ENCODE measurements at places on chromosomes 4 and X. TPM values are rescaled to one million over a fixed set of nuclear protein-coding genes. Genes with fewer than 3 reads are reported as not detected.

- no peak for DNase-seq
- no peak overlapping the region for H3K4me3 ChIP-seq
- H3K36me3 ChIP-seq = no peaks in the 10 kb centered on the region
- no peaks in the 10 kb centered on the region for H3K4me1 ChIP-seq
Observed at GRCh38 chr4:99436976-99437722, 2.0 kb upstream of the ADH7 start.

The NXF2B gene
- not detected for total RNA-seq

GRCh38 chr4:98203332-98204235 lies 57.6 kb upstream of the RAP1GDS1 start:
- no peak overlapping the region for H3K4me3 ChIP-seq
- no peak for DNase-seq
- no peaks in the 10 kb centered on the region for H3K36me3 ChIP-seq
- H3K27me3 ChIP-seq = no peaks in the 10 kb centered on the region

DNA sequence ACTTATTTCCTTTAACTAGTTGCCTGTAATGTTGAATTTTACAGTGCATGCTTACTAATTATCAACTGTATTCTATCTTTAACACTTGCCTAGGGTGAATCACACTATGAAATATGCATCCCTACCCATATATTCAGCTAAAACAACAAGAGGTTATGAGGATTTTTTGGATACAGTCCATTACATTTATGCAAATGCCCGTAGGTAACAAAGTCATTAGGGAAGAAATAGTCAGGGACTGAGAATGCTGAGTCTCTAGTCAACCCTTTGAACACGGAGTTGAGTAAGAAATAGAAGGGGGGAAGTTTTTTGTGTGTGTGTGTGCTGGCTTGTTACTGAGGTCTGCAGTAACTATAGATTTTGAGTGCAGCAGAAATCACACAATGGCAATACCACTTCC lies 26.1 kb upstream of the CBLL2 start:
- H3K4me3 ChIP-seq = no peak overlapping the region
- no peaks in the 10 kb centered on the region for H3K4me1 ChIP-seq
- no peaks in the 10 kb centered on the region for H3K27me3 ChIP-seq
- H3K36me3 ChIP-seq = no peaks in the 10 kb centered on the region

All from upper lobe of right lung (tissue), 1 donor.